ENCODE measurements at places on chromosomes 6 and 20. TPM values are rescaled to one million over a fixed set of nuclear protein-coding genes. Genes with fewer than 3 reads are reported as not detected.

Gene ADAM33
- total RNA-seq, result not detected

DNA sequence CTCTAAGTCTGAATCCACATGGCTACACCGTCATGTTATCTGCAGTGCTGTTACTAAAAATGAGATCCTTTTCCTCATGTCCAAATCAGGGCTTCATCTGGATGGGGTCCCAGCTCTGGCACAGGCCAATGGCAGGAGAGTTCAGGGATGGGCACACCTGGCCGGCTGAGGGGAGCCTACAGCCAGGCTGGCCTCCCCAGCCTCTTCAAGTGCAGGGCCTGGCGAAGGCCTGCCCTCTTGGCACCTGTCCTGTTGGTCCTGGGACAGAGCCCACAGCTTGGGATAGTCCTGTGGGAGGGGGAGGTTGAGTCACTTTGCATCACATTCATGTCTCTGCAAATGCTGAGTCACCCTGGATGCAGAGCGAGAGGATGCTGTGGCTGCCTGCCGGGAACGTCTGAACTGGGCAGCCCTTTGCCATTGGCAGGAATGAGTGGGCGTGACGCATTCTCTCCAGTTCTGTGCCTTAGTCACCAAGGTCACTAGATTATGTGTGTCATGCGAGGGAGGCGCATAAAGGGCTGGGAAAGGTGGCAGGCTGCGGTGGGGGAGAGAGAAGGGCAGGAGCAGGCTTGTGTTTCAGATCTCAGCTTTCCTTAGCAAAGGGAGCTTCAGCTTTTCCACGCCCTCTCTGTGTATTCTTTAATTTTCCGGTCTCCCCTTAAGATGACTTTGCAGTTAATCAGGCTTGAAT, 223.2 kb upstream of the ECI2 start:
- peak; percentile 100 for DNase-seq

DNA sequence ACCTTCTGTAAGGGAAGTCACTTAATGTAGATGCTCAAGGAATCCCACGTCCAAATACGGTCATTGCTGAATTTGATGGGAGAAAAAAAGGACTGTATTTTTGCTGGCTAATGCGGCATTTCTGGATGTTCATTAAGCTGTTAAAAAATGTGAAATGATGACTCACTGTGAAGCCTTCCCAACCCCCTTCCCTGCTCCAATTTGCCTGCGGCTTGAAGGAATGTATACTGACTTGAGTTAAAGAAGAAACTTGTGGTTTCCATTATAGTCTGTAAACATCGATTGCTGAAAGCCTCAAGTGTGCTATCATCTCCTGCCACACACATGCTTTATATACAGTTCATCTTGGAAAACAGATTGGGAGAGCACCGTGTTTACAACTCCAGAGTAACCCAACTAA, 249.1 kb upstream of the JAG1 start:
- peak; percentile 85 for DNase-seq

Gene EYA4
- total RNA-seq, result 0.02 TPM

- DNase-seq, result no peak
Observed at GRCh38 chr20:60786686-60787217, 465.3 kb upstream of the CDH4 start.

DNA sequence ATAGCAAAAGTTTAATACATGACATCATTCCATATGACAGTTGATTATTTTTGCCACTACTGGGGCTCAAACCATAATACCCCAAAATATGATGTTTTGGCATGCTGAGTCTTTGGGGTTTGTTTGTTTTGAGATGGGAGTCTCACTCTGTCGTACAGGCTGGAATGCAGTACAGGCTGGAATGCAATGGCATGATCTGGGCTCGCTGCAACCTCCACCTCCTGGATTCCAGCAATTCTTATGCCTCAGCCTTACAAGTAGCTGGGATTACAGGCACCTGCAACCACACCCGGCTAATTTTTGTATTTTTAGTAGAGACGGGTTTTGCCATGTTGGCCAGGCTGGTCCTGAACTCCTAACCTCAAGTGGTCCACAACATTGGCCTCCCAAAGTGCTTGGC, 1.3 kb upstream of the MRS2 start:
- DNase-seq, result no peak

DNA sequence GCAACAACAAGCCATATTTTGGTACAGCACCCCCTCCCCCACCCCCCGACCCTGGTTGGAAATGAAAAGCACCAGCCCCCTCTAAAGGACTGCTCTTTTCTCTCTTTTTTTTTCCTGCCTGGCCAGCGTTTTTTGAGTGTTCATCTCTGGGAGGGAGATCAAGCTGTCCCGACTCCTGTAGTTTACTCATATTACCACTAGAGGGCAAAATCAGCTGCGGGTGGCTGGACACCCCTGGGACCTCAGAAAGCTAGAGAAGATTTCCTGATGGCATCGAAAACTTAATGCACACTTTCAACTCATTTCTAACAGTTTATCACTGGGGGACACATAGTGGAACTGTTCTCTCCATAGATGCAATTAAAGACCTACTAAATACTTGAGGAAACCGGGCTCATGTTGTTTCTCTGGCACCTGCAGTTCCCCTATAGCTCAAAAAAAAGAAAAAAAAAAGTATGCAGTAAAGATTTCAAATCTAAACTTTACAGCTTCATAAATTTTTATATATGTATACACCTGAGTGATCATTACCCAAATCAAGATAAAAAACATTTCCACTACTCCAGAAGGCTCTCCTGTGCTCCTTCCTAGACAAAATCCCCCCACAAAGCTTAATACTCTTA, 24.4 kb downstream of the CNBD2 start:
- DNase-seq, result peak; percentile 72

GRCh38 chr6:15626878-15627674, 35.8 kb downstream of the DTNBP1 start:
- no peak for DNase-seq

DNA sequence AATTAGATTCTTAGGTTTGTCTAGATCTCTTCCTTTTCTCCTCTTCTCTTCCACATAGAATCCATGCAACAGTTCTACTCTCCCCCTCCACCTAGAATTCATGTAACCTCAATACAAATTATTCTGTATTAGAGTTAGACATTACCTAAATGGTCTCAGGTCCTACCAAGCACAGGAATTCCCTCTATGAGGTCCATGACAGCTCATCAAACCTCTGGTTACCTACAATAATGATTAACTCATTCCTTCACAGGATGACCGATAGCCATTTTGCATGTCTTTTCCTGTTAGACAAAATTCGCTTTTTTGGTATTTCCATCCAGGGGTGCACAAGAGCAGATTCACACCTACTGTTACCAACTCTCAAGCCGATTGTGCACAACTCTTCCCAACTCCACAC, 27.4 kb upstream of the BMP2 start:
- no peak for DNase-seq

Gene MUCL3
- total RNA-seq, result 0.43 TPM

GRCh38 chr20:36971103-36971502, 19.6 kb upstream of the SAMHD1 start:
- DNase-seq, result no peak

DNA sequence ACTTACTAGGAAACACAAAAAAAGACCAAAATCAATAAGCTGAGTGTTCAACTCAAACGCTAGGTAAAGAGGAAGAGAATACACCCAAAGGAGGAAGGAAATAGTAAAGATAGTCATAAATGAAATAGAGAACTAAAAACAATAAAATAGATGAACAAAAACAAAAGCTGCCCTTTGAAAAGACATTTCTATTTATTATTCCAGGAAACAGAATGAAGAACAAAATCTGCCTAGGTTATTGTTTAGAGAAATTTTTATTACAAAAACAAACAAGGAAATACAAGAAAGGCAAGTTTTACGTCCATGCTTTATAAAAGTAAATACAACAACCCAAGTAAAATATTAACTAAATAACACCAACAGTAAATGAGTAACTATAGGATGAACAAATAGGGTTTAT, 20.1 kb downstream of the HLA-DMB start:
- no peak for DNase-seq

Gene SEMG2
- not detected for total RNA-seq

GRCh38 chr6:113299531-113299930, 557.6 kb upstream of the MARCKS start:
- no peak for DNase-seq

Gene PSORS1C2
- not detected for total RNA-seq

Gene CD40
- not detected for total RNA-seq
